ENCODE measurements at places on chromosomes 4 and X.
A peak's percentile ranks its signal among the peaks of the same experiment; 100 is the strongest.

GRCh38 chr4:105107095-105107856, 39.4 kb upstream of the TET2 start:
- DNase-seq: no peak

GRCh38 chr4:163251204-163251603, 81.2 kb downstream of the NPY1R start:
- peak; percentile 1 for DNase-seq

GRCh38 chr4:183284965-183285364, 35.1 kb downstream of the CLDN22 start:
- DNase-seq: no peak

DNA sequence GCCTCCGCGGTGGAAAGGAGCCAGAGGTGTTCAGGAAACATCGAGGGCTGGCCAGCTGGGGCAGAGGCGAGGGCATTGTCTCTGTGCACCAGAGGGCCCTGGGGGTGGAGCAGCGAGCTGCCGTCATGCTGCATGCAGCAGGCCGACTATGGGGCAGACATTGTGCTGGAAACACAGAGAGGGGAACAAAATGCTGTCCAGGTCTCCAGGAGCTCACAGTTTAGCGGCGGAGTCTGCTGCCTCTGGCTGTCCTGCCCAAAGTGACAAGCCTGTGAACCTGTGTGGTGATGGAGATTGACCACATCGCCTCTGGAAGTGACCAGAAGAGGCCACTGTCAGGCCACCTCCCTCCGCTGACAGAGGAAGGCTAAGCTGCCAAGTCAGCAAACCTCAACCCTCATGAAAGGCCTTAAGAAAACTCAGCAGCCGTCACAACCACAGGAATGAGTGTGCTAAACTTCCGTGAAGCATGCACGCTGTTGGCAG, 20.1 kb upstream of the SASH3 start:
- DNase-seq: peak; percentile 62

- DNase-seq: no peak
Measured at GRCh38 chr4:823176-823760, 2.7 kb downstream of the CPLX1 start.

DNA sequence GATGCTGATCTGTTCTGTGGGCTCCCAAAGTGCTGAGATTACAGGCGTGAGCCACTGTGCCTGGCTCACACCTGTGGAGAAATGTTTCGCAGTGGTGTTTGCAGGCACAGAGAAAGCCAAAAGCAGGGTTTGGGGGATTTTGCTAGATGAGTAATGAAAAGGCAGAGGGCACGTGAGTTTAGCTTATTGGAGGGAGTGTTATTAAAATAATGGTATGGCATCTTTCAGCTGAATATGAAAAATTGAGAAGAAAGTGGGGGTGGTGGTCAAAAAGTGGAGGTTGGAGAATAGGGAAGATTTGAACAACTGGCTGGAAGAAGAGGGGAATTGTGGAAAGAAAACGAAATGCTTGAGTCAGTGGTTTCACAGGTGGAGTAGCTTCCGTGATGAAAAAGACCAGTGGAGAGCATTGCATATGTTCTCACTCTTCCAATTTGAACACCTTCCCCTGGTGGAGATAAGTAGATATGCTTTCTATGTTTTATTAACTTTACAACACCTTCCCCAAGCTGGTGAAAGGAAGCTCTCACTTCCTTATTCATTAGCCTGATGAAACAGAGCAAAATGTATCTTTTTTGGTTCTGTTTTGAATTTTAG, 1.1 kb upstream of the CHST7 start:
- no peak for DNase-seq

GRCh38 chr4:40990236-40990898, 224.0 kb downstream of the APBB2 start:
- DNase-seq: peak; percentile 41

- DNase-seq: no peak
Measured at GRCh38 chrX:111268506-111268905, 1.8 kb downstream of the CAPN6 start.

DNA sequence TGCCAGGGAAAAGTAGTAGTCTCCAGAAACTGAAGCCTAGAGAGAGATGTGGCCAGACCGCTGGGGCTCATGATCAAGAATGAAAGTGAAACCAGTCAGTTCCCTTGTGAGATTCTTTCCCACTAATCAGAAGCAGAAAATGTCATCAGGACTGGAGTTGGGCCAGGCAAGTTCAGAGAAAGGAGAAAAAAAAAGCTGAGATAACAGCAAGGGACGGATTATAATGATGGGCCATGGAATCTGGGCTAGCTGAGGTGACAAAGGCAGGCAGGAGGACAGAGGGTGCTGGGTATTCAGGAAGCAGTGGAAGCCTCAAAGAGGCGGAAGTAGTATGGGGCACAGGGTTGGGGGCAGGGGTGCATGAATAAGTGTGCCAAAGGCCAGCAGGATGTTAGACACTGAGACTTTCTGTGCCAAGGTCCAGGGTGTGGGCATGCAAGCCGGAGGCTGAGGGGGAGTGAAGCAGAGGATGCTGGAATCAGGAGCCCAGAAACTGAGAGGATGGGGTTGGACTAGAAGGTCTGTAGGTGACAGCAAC, 2.5 kb downstream of the CXorf38 start:
- DNase-seq: peak; percentile 65

DNA sequence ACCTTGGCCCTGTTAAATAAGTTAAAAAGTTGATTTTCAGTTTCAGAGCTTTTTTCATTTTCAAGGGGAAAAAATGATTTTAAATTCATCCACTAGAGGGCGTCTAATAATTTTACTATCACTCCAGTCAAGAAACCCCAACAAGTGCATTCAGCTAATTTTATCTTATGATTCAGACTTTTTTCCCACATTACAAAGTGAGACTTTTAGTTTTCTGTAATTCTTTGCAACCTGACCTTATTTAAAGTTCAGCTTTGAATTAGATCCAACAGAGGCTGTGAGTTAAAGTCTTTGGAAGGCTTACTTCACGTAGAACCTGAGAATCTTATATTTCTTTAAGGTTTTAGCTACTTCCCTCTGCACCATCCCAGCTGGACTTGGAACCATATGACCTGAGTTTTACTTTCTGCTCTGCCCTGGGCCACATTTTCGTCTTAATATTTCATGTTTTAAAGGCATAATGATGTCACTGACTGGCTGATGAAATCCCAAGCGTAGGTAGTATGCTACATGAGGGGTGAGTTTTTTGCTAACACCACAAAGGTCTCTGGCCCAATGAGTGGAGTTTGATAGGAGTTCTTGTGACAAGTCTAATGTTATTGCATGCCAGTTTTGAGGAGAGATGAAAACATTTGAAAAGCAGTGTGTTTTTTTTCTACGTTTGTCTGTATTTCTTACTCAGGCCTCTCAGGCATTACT, 7.2 kb downstream of the GNRHR start:
- DNase-seq: no peak

GRCh38 chrX:144791298-144791697, 456.0 kb upstream of the SPANXN1 start:
- no peak for DNase-seq
